Fibroblast of mammary gland (primary cell): ENCODE measurements at places on chromosomes 5 and 9.

- DNase-seq: no peak
These were observed 5.4 kb downstream of the RAD17 start for GRCh38 chr5:69374911-69375446.

- peak; percentile 96 for DNase-seq
These were observed 109.8 kb downstream of the HMHB1 start for GRCh38 chr5:143921525-143922311.

DNA sequence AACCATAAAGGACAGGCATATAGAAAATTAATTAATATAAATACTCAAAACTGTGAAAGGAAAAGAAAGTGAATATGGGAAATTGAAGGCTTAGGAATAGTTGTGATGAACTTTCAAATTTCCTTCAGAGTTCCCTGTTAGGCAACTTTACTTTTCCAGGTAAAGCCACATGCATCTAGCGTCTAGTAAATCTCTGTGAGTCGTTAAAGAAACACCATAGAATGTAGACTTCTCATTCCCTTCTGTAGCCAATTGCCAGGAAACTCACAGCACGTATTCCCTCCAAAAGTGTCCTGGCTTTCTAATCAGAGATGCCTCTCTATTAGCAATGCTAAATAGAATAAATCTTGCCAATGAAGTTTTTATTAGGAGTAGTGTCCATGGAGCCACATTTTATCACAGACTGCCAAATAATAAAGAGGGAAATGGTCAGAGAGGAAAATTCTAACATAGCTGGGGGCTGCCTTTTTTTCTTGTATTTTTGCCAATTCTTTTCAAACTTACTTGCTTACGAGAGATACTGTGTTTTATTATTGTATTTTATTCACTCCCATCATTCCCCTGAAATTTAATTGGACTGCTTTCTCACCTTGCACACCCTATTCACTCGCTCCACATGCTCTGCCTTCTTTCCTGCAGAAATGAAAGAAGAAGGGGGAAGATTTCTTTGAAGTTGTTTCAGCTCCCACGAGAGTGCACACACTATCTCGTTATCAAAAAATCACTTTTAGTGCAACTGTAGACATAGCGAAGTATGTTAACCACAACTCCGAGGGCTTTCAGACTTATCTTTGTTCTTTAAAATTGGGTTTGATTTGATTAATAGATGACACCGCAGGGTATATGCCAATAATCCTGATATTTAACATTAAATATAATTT lies 439.0 kb downstream of the CSNK1G3 start:
- DNase-seq: peak; percentile 38

GRCh38 chr5:131684051-131684450 lies 49.0 kb upstream of the RAPGEF6 start:
- DNase-seq: no peak

DNA sequence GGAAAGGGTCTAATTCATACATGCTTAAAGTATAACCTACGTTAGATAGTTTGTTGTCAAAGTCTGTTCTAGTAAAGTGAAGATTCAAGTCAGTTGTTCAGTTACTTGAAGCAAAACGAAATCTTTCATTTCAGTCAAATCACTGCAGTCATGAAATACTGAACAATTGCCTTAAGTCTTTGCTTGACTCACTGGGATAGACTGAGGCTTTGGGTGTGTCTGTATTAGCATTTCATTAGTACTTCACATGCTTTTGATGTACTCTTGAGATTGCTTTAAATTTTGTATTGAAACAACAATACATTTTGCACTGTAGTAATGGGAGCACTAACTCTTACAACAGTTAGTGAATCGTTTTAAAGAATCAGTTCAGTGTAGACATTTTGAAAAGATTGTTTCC lies 4.0 kb upstream of the CMYA5 start:
- peak; percentile 32 for DNase-seq
